ENCODE measurements at places on chromosomes 12 and 14. TPM values are rescaled to one million over a fixed set of nuclear protein-coding genes. Genes with fewer than 3 reads are reported as not detected.

DNA sequence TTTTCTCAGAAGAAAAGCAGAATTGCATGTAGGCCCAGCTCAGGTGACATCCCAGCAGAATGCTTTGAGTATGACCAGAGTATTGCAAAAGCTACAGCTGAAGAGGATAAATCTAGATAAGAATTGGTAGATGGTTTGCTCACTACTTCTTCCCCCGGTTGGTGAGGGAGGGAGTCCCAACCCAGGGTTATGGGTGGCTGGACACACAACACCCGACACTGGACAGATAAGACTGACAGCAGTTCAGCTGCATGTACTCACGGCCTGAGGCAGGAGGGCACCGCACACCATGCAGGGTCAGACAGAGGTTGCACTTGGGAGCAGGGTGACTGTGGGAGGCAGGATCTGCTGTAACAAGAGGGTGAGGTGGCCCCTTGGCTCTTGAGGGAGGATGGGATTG, 1.7 kb upstream of the CLEC4C start:
- H3K27ac ChIP-seq = no peak overlapping the region
- H3K36me3 ChIP-seq = no peaks in the 10 kb centered on the region
- no peak for DNase-seq
- H3K4me1 ChIP-seq = no peaks in the 10 kb centered on the region
- H3K27me3 ChIP-seq = no peaks in the 10 kb centered on the region

DNA sequence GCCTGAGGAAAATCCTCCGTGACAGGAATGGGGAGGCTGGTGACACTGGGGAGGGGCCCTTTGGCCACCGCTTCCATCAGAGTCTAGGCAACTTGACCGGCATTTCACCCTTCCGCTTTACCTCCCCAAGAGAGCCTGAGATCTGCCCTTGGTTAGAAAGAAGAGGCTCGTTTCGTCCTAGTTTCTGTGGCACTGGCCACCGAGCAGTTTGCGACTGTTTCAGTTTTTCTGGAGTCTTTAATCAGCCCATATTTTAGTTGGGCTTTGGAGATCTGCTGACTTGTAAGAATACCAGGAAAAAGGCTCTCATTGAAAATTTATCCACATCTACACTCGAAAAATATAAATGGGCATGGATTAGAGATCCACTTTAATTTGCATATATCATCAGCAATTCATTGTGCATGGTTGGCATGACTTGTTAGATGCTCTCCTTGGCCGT, 414 bp upstream of the ANKS1B start:
- no peak overlapping the region for H3K27ac ChIP-seq
- DNase-seq = no peak
- H3K4me3 ChIP-seq = peak overlapping the region; percentile 57
- no peaks in the 10 kb centered on the region for H3K36me3 ChIP-seq
- H3K27me3 ChIP-seq = peaks cover 16% of the 10 kb centered on the region
- peaks cover 14% of the 10 kb centered on the region for H3K4me1 ChIP-seq

Gene GRIP1
- total RNA-seq = 4.3 TPM

- DNase-seq = no peak
- H3K4me3 ChIP-seq = no peak overlapping the region
- H3K27me3 ChIP-seq = peaks cover 29% of the 10 kb centered on the region
- peaks cover 4% of the 10 kb centered on the region for H3K4me1 ChIP-seq
Observed at GRCh38 chr12:106907411-106907810, 48.3 kb upstream of the TMEM263 start.

Gene CLEC2A
- total RNA-seq = not detected

- no peak overlapping the region for H3K4me3 ChIP-seq
- H3K27ac ChIP-seq = no peak overlapping the region
- no peaks in the 10 kb centered on the region for H3K4me1 ChIP-seq
- no peaks in the 10 kb centered on the region for H3K36me3 ChIP-seq
- no peaks in the 10 kb centered on the region for H3K27me3 ChIP-seq
- DNase-seq = no peak
Observed at GRCh38 chr12:20505056-20505455, 136.7 kb downstream of the PDE3A start.

GRCh38 chr12:128033473-128033872, 233.5 kb upstream of the TMEM132C start:
- no peak overlapping the region for H3K27ac ChIP-seq
- no peak overlapping the region for H3K4me3 ChIP-seq
- H3K27me3 ChIP-seq = no peaks in the 10 kb centered on the region
- no peaks in the 10 kb centered on the region for H3K36me3 ChIP-seq
- H3K4me1 ChIP-seq = no peaks in the 10 kb centered on the region

DNA sequence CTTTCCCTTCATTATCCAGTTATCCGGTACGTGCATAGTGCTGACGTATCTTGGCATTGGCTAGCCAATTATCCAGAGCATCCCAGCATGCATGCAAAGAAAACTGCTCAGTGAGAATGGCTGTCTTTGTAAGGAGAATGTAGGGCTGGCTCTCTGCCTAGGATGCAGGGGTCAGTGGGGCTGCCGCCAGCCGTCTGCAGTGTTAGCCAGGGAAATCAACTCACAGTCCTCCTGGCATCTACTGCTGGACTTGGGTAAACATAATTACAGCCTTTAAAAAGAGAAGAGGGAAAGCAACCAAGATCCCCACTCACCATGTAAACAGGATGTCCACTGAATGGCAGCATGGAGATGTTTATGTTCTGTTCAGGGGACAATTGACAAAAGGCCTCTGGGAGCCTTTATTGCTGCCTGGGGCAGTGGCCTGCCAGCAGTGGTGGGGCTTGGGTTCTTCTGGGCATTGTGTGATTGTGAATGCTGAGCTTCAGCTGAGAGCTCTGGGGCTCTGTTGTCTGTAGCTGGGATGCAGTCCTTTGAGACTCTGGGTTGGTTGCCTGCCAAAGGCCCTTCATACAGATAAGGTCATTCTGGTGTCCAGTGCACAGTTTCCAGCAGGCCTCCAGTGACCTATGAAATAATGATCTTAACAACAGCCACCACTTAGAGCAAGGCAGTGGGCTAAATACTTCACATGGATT, 121.8 kb downstream of the TBC1D30 start:
- H3K4me3 ChIP-seq = no peak overlapping the region
- no peak overlapping the region for H3K27ac ChIP-seq
- no peaks in the 10 kb centered on the region for H3K27me3 ChIP-seq
- no peak for DNase-seq
- H3K36me3 ChIP-seq = no peaks in the 10 kb centered on the region

Gene KRT77
- total RNA-seq = not detected

- DNase-seq = no peak
- no peaks in the 10 kb centered on the region for H3K27me3 ChIP-seq
- peaks cover 13% of the 10 kb centered on the region for H3K4me1 ChIP-seq
- no peaks in the 10 kb centered on the region for H3K36me3 ChIP-seq
- H3K27ac ChIP-seq = peak overlapping the region; percentile 82
- no peak overlapping the region for H3K4me3 ChIP-seq
Observed at GRCh38 chr12:130086248-130086647, 76.0 kb upstream of the FZD10 start.

Gene RPGRIP1
- total RNA-seq = 1.1 TPM

DNA sequence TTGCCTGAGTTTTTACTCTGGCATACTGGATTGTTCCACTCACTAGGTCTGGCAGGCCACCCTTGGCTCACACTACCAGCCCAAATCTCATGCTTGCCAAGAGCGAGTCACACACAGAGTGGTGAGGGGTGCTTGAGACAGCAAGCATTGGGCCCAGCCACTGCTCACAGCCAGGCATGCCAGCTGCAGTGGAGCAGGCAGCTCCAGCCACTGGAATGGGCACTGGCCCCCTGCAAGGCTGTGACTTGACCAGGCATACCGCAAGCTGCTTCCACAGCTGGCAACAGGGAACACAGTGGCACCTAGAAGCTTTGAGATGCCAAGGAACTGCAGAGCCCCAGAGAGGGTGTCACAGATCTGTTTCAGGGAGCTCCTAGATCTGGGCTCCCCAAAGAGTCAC, 488.5 kb downstream of the LRFN5 start:
- no peak overlapping the region for H3K4me3 ChIP-seq
- DNase-seq = no peak
- no peak overlapping the region for H3K27ac ChIP-seq
- no peaks in the 10 kb centered on the region for H3K4me1 ChIP-seq

- no peak overlapping the region for H3K27ac ChIP-seq
- no peak for DNase-seq
- no peaks in the 10 kb centered on the region for H3K36me3 ChIP-seq
Observed at GRCh38 chr12:75058228-75058627, 151.4 kb downstream of the KCNC2 start.

GRCh38 chr14:28398506-28398905, 368.1 kb upstream of the FOXG1 start:
- no peaks in the 10 kb centered on the region for H3K36me3 ChIP-seq
- H3K4me1 ChIP-seq = no peaks in the 10 kb centered on the region
- no peak overlapping the region for H3K27ac ChIP-seq
- no peak overlapping the region for H3K4me3 ChIP-seq
- no peak for DNase-seq

Gene PDZRN4
- total RNA-seq = 1.6 TPM

- peak; percentile 76 for DNase-seq
- H3K27ac ChIP-seq = no peak overlapping the region
- H3K4me1 ChIP-seq = peaks cover 14% of the 10 kb centered on the region
- peaks cover 44% of the 10 kb centered on the region for H3K27me3 ChIP-seq
- no peak overlapping the region for H3K4me3 ChIP-seq
Observed at GRCh38 chr12:49331380-49332222, 5.4 kb downstream of the C1QL4 start.

DNA sequence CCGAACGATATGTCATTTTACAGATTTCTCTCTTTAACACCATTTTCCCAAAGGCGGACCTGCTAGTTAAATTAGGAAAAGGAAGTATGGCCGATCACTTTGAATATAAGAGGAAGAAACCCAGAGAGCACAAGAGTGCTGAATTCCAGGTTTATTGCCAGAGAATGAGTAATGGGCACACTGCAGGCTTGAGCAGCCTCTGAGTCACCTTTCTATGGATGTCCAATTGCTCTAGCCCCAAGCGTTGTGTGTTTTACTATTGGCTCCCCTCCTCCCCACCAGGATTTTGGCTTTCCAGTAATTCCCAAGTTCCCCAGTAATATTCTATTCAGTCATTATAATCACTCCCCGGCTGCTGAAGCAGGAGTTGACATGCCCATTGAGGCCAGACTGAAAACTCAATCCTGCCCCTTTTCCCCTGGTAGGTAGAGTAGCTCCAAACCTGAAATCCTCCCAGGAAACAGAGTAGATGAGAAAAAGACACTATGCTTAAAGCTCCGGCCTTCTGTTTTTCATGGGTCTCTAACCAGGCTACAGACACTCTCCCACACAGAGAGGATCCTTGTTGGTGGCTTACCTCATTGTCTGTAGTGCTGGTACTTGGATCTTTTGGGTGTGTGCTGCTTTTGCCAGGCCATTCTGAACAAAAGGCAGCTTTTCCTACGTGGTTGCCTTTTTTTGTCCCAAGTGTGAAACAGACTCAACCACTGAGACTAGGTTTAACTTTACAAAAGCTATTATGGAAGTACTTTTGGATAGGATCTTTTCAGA, 704.3 kb upstream of the FLRT2 start:
- H3K36me3 ChIP-seq = no peaks in the 10 kb centered on the region
- H3K27ac ChIP-seq = no peak overlapping the region
- no peaks in the 10 kb centered on the region for H3K27me3 ChIP-seq
- no peak for DNase-seq

Gene SMAGP
- 31.3 TPM for total RNA-seq

Gene GPR68
- total RNA-seq = 3.4 TPM

GRCh38 chr12:16492240-16492639, 113.7 kb downstream of the LMO3 start:
- DNase-seq = no peak
- no peaks in the 10 kb centered on the region for H3K36me3 ChIP-seq
- H3K27me3 ChIP-seq = no peaks in the 10 kb centered on the region
- no peaks in the 10 kb centered on the region for H3K4me1 ChIP-seq
- no peak overlapping the region for H3K27ac ChIP-seq
- H3K4me3 ChIP-seq = no peak overlapping the region

DNA sequence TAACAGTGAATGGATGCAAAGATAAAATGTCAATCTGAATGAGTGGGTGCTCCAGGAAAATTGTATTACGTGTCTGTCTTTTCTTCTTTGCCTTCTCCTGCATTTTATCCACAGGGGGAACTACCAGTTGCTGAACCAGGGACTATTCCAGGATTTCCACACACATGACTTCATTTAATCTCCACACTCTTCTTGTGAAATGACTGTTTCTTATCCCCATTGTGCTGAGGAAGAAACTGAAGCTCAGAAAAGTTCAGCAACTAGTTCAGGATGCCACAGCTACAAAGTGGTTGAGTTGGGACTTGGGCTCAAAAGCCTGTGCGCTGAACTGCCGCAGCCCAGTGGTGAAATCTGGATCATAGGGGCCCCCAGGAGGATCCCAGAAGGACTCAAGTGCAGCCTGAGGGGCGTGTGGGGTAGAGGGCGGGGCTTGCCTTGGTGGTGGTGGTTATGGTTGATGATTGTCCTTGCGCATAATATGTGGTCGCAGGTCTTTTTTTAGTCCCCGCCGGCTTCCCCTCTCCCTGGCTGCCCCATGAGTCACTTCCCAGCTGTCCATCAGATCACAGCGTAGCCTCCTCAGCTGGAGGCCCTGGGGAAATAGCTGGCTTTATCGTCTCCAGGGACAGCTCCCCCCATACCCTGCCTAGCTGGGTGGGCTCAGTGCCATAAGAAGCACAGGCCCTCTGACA, 235.2 kb upstream of the CRY1 start:
- no peak overlapping the region for H3K4me3 ChIP-seq
- peaks cover 20% of the 10 kb centered on the region for H3K27me3 ChIP-seq
- no peak overlapping the region for H3K27ac ChIP-seq
- H3K36me3 ChIP-seq = no peaks in the 10 kb centered on the region
